Activated CD4-positive, CD25-positive, alpha-beta regulatory T cell (primary cell): ENCODE measurements at places on chromosomes 7 and 10.

- no peak for DNase-seq
Observed at GRCh38 chr7:142168746-142169145, 57.2 kb downstream of the MGAM2 start.

- no peak for DNase-seq
Observed at GRCh38 chr7:77529279-77529678, 7.8 kb upstream of the PTPN12 start.

- no peak for DNase-seq
Observed at GRCh38 chr7:93981480-93981874, 22.7 kb downstream of the BET1 start.

GRCh38 chr10:87850742-87851205, 12.6 kb downstream of the KLLN start:
- no peak for DNase-seq

GRCh38 chr7:100248483-100248882, 28.7 kb downstream of the PVRIG start:
- DNase-seq = no peak

- no peak for DNase-seq
Observed at GRCh38 chr10:19874791-19875190, 58.6 kb downstream of the PLXDC2 start.

GRCh38 chr7:50594734-50595485, 29.7 kb upstream of the DDC start:
- no peak for DNase-seq

DNA sequence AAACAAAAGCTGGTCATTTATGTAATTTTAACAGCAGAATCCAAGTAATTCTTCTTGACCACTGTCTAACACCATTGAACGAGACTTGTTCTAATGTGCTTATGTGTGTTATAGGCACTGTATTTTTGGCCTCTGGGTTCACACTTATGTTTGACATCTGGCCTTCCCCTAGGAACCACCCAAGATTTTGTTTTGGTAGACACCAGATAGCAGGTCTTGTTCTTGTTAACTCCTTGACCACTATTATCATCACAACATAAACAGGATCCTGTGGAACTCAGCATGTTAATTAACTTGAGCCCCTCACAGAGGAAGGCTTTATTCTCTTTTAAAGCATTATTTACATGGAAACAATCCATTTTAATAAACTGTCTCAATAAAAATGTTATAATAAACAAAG, 167.7 kb downstream of the SEMA3D start:
- no peak for DNase-seq

DNA sequence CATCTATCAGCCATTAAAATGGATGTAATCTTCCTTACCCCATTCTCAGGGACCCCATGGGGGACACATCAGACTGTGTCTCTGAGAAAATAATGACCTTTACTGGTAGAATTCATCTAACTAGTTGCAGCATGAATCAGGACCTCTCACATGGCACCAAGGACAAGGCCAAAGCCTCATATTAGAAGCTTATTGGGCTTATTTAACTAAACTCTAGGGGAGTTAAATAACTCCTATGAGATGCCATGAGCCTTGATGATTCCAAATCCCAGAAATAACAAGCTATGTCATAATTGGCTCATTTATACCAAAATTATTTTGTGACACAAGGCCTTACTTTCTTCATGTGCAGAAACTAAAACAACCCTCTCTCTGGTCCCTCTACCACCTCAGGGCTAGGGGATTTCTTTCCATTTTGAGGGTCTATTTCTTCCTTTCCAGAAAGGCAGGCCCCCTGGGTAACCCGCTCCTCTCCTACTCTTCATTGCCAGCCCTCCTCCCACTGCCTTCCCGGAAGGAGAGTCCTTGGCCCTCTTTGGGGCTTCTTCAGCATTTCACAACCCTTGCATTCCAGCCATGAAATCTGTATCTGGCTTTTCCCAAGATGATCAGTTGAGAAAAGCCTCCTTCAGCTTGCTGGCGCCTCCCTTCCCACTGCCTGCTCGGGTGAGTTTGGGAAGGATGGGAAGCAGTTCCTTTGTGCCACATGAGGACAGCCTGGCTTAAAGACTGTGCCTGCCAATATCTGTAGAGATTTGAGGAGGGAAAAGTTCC, 41.8 kb upstream of the TRIM8 start:
- no peak for DNase-seq

GRCh38 chr10:102120991-102121738, 997 bp upstream of the LDB1 start:
- DNase-seq = no peak

DNA sequence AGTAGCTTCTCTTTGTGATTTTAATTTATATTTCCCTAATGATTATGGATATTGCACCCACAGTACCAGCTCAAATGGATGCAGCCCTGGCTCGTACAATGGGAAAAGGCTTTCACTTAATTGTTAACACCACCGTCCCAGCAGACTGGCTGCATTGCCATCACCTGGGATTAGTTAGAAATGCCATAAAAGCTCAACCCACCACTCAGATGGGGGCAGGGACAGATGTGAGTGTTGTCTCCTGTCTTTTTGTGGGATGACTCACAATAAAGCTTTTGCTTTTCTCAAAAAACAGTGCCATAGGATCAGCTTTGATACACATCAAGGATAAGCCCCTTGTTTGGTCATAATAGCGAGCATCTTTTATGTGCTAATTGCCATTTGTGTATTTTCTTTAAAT, 729.1 kb downstream of the TNS3 start:
- DNase-seq = no peak

- no peak for DNase-seq
Observed at GRCh38 chr10:124671486-124672075, 72.6 kb downstream of the FAM53B start.

DNA sequence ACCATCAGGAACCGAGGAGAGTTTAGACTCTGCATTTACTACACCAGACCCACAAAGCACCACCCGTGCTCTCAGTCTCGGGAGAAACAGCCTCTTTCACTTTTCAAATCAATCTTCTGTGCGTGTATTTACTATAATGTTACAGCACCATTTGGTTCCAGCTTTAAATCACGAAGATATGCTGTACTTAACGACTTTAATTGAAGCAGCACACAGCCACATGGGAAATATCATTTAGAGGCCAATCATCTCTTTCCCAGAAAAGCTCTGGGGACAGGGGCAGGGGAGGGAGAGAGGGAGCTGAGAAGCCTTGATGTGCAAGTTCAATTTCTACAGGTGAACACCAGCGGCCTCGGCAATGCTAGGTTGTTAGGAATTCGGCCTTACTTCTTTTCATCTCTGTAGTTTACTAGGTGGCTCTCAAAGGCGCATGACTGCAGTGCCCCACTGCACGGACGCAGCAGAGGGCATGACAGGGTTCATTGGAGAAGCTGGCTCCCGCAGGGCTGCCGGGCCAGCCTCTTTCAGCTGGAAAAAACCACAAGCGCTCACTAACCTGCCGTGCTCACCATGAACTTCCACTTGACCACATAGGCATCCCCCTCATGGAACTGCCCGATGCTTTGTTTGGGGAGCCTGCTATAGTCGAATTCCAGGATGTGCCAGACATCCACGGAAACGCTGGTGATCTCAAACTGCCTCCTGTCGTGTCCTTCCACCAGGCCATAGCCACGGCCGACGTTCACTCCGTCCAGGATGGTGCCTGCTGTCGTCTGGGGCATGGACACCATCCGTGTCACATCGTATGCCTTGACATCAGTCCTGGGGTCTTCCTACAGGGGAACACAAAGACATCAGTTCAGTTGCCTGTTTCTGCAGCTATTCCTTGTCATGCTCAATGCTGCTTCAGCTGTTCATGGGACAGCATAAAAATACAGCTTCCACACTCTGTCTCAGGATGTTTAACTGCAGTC, 154.5 kb downstream of the SVIL start:
- DNase-seq = no peak

DNA sequence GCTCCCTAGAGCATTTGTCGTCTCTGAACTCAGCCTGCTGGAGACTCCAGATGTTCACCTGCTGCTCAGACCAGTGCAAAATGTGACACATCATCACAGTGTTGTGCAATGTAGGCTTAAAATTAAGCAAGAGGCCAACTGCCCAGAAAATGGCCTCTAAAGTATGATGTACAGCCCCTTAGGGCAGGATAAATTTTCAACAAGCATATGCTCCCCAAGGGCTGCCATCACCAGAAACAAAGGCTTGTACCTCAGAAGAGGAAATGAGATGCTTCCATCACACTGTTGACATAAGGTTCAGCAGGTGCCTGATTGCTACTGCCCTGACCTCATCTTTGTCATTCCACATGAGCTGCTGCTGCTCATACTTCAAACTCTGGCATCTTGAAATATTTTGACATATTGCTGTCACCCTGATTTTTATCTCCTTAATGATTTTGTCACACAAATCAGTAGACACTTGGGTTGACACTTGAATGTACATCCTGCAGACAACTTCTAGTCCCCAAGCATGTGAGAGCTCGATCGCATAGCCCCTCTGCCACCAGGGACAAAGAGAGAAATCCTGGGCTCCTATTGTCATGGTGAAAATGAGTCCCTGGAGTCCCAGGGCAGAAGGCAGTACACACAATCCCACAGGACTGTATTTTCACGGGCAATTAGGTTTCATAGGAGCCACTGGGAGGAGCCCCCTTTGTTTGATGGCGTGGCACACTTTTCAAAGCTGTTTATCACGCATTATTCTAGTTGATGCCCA, 219.7 kb upstream of the STK17A start:
- DNase-seq = no peak

DNA sequence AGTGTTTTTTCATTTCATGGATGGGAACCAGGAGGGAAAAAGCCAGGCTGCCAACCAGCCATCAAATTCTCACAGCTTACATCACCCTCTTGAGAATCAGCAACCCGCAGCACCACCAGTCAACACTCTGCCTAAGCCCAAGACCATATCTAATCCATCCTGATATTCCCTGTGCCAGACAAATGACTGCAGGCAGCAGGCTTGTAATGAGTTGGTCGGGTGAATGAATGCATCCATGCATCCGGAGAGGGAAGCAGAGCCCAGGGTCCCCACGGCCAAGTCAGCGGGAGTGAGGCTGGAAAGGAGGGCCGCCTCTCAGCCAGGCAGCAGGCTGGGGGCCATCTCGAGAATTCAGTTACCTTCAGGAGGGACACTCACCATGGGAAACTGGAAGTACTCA, 46.9 kb downstream of the SLIT1 start:
- DNase-seq = no peak

DNA sequence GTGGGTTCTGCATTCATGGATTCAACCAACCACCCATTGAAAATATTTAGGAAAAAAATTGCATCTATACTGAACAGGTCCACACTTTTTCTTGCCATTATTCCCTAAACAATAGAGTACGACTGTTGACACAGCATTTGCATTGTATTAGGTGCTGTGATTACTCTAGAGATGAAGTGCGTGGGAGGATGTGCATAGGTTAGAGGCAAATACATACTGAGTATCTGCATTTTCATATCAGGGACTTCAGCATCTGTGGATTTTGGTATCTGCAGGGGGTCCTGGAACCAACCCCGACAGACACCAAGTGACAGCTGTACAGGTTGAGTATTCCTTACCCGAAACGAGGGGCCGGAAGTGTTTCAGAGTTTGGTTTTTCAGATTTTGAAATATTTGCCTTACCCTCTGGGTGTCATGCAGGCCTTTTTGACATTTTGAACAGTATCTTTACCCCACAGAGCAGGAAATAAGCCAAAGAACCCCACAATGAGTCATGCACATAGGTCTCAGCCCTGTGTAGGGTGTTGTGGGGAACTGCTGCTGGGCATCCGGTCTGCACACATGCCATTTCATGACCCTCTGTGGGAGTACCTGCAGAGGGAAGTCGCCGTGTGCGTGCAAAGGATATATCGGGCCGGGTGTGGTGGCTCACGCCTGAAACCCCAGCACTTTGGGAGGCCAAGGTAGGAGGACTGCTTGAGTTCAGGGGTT, 14.5 kb downstream of the NUDT5 start:
- peak; percentile 56 for DNase-seq

DNA sequence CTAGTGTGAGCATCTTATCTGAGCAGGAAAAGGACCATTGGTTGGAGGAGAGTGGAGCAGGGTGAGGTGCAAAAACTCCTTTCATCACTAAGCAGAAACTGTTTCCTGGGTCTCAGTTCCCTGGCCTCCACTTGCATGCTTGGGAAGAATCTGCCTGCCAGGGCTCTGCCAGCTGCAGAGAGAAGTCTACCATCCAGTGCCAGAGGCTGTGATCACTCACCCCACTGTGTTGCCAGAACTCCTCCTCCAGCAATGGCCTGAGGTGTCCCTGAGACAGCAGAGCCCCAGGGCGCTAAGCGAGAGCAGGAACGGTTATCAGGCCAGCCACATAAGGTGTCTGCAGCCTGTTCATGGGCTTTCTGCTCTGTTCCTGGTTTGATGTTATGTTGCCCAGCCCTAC, 991.4 kb downstream of the CCSER2 start:
- DNase-seq = no peak

GRCh38 chr10:72242675-72243074, 26.6 kb upstream of the ASCC1 start:
- no peak for DNase-seq
